Activated CD8-positive, alpha-beta memory T cell treated with anti-CD3 and anti-CD28 coated beads, Interleukin-2, amount 50 U/mL, for 4 hours (primary cell): ENCODE measurements at places on chromosomes 16 and 17.

DNA sequence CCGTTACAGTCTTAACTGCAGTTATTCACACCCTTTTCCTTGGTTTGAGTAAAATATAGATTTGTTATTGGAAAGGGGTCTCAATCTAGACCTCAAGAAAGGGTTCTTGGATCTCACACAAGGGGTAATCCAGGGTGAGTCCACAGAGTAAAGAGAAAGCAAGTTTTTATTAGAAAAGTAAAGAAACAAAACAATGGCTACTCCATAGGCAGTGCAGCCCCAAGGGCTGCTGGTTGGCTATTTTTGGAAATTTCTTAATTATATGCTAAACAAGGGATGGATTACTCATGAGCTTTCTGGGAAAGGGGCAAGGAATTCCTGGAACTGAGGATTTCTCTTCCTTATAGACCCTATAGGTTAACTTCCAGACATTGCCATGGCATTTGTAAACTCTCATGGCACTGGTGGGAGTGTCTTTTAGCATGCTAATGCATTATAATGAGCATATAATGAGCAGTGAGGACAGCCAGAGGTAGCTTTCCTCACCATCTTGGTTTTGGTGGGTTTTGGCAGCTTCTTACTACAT lies 24.5 kb upstream of the MILR1 start:
- no peak for DNase-seq

- DNase-seq: no peak
Observed at GRCh38 chr17:55988861-55989260, 164.4 kb upstream of the ANKFN1 start.

- DNase-seq: no peak
Observed at GRCh38 chr17:47280072-47280811, 26.6 kb downstream of the ITGB3 start.

- no peak for DNase-seq
Observed at GRCh38 chr17:17669580-17670235, 11.6 kb upstream of the RAI1 start.

DNA sequence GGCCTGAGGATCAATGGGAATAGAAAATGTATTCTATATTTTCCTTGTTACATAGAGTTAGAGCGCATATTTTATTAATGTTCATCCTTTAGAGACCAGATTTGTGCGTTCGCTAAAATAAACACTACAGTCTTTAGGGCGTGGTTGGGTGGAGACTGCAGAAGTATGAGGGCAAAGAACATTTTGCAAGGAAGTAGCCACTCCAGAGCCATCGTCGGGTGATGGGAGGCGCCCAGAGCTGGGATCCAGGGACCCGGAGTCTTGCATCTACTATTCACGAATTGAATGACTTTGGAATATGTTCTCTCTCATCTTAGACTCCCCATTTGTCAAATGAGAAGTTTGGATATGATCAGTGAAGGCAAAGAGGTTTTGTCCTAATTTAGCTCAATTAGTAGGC lies 154.2 kb upstream of the IRX6 start:
- DNase-seq: no peak
